ENCODE measurements at places on chromosomes 7 and 10.
A peak's percentile ranks its signal among the peaks of the same experiment; 100 is the strongest.

- no peak for DNase-seq
These were observed 30.6 kb downstream of the PODXL start for GRCh38 chr7:131525820-131526219.

- DNase-seq = no peak
These were observed 70.1 kb upstream of the TFEC start for GRCh38 chr7:116100626-116101025.

DNA sequence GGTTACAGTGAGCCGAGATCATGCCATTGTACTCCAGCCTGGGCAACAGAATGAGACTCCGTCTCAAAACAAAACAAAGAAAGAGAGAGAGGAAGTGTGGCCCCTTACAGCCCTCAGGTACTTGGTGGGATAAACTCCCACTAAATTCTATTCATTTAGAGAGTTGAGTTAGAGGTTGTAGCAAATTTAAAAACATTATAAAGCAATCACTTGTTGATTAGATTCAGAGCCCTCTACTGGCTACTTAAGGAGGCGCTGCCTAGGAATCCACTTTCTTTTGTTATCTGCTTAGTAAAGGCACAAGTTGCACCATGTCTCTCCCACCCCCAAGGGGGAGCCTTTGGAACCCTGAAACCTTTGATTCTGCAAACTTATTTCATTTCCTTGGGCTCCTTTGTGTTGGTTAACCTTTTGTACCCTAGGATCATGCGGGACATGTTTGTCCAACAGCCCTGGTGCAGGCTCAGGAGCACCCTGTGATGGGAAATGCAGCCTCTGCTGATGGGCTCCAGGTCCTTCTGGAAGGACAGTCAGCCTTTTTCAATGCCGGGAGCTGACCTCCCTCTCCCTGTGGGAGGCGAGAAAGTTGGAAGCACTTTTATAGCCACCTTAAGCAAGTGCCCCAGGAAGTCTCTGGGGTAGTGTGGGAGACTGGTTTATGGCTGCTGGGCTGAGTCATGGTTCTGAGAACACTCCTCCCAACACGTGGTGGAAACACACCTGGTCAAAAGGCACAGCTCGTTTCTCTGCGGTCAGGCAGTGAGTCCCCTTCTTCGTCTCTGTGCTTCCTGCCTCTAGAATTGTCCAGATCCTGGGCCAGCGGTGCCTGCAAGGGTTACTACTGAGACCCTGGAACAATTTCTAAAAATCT, 2.3 kb downstream of the HKDC1 start:
- peak; percentile 92 for DNase-seq

DNA sequence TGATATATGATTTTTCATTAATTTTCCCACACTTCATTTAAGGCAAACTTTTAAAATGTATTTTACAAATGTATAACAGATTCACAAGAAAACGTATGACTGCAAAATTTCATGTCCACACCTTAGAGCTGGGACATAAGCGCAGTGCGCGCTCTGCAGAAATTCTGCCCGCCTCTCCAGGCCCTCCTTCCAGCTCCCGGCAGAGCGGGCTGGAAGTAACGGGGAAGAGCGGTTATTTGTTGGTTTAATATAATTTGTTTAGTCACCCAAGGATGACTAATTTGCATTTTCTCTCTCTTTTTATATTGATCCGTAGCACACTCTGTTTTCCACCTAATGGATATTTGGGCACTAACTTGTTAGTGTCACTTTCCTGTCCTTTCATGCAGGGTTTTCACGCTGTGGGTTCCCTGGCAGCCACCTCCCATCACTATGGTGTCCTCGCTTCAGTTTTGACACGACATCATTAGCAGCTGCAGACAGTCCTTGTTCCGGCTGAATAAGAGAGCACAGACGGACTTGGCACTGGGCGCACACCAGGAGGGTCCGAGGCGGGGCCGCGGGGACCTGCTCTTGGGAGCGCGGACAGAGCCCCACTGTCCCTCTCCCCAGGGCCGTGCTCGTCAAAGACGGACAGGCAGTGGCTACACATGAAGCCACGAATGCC, 129.2 kb upstream of the SEC61G start:
- no peak for DNase-seq

DNA sequence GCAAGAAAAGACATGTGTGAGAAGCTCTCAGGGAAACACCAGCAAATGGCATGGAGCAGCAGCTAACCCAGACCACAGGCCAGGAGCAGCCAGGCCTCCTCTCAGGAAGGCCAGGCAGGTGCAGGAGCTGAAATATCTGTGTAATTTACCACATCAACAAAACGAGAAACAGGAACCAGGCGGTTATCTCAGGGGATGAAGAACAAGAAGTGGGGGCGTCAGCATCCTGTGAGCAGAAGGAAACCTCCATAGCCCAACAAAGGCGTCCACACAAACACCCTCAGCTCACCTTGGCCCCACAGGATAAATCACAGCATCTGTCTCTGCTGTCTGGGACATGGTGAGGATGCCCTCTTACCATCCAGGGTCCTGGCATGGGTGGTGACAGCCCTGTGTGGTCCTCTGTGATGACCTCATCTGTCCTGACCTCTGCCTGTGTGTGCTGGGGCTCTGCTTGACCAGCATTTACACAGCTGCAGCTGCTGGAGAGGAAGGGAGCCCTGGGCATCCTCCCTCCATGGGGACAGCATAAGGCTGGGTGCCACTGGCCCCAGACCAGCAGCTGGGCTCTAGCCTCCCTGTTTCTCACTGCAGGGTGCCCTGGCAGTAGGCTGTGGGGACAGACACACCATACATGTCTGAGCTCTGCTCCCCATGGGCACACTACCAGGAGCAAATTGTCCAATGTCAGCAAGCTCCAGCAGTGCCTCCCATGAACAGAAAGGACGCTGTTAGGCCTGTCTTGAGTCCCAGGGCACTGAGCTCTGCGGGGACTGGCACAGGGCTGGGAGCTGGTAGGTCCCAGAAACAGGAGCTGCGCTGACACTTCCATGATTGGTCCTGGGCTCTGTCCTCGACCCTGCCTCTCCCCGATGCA, 34.6 kb downstream of the ANXA8 start:
- no peak for DNase-seq

DNA sequence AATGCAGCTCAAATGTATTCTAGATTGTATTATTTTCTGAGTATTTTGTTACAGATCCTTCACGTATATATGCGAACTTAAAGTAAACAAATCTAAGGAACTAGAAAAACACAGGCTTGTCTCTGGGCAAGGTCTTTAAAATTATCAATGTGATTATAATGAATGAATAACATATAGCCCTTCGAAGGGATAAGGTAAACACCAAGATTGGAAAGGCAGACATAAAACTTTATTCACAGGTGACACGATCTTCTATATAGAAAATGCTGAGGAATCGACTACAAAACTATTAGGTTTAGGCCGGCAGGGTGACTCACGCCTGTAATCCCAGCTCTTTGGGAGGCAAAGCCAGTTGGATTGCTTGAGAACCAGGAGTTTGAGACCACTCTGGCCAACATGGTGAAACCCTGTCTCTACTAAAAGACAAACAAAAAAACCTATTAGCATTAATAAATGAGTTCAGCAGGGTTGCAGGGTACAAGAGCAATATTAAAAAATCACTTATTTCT, 80.4 kb downstream of the CNNM2 start:
- no peak for DNase-seq

DNA sequence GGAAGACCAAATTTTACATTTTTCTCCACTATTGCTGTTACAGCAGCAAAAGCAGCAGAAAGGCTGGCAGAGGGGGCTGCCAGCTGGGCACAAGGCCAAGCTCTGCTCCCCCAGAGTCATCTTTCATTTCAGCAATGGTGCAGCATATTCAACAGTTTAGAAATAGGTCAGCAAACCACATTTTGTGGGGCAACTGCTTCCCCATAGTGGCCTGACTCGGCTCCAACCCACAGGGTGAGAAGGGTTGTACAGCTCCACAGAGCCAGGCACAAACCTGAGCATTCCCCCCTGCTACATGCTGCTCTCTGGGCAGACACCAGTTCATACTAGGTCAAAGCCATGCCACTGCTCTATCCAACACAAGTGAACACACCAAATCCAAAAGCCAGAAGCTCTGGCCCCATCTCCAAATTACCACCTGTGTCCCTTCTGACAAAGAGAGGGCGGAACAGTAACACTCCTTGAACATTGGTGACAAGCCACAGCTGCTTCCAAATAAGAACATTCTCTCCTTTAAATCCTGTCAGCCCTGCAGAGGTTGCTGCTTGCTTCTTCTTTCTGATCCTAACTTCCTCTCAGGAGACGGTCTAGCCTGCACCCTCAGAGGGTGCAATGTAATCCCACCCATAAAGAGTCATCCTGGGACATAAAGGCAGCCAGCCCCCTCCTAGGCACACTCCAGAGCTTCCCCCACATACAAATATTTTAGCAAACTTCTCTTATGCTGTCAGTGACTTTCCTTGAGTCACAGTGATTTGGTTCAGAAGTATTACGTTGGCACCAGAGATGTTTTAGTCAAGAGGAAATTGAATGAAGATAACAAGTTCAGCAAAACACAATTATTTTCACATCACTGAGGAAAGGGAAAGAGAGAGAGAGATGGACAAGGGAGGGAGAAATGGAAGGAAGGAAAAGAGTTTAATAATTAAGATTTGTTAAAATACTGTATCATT, 39.0 kb upstream of the SLIT1 start:
- DNase-seq = peak; percentile 79

- no peak for DNase-seq
These were observed 174.4 kb downstream of the CTNNA3 start for GRCh38 chr10:67521546-67521945.

DNA sequence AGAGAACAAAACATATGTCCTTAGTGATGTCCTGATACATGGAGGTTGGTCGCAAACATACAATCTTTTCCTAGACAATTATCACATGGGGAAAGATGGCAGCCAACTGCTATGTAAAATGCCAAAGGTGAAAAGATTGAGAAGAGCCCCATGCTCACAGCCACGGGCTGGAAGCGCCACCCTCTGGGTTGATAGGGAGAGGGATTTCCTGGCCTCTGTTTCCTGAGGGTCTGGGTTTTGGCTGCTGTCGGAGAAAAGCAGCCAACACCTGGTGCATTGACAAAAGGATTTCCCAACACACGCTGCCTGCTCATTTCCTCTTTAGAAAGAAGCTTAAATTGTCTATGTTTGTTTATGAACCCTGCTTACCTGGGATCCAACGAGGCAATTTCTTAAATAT, 43.8 kb downstream of the ITIH5 start:
- DNase-seq = no peak

GRCh38 chr10:78424723-78425122, 391.1 kb downstream of the RPS24 start:
- DNase-seq = peak; percentile 3

- no peak for DNase-seq
These were observed 8.0 kb upstream of the MBL2 start for GRCh38 chr10:52780391-52781155.

DNA sequence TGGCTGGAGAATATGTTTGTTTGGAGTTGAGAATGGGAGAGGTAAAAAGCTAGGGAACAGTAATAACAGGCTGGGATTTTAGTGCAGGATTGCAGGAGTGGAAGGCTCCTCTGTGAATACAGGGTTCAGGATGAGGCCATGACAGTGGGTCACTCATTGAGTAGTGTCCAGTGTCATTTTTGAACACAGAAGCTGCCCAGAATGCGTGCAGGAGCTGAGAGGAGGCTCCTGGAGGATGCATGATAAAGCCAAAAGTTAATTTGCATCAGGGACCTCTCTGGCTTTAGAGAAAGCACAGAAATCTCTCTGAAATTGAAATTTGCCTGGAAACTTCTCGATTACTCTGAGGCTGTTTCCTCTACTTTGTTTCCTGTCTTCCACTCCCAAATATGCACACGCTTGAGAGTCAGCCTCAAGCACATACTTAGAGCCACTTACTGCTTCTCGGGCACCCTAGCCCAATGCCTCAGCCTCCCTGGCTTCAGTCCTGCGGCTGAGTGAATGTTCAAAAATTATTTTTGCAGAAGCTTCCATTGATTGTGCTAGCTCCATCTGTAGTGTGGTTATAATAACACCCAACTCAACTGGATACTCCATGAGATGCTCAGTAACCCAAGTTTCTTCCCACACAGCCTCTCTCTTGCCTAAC, 1.8 kb upstream of the GALNT17 start:
- no peak for DNase-seq

- no peak for DNase-seq
These were observed 36.8 kb downstream of the SP8 start for GRCh38 chr7:20749906-20750305.

DNA sequence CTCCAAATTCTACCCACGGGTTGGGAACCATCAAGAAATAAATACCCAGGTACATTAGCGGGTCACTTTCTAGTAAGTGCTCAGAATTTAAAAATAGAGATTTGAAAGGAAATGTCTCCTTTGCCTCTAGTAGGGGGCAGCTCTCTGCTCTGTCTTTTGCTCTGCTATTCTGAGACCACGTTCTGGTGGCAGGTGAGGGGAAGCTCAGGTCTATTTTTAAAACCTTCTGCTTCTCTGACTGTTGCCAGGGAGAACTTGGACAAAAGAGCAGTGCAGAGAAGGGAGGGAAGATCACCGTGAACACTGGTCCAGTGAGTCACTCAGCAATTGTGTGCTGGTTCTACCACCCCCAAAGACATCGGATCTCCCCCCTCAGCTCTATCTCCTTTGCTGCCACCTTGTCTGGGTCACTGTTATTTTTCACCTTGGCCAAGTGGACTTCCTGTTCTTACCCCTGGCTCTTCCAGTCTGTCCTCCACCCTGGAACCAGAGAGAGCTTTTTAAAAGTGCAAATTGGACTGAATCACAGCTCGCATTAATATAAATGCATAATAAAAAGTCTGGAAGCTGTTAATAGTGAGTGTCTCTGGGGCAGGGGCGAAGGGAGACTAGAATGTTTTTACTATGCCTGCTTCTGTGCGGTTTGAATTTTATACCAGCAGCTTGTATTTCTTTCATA, 72.4 kb upstream of the LOXL4 start:
- DNase-seq = no peak
